ENCODE measurements at places on chromosomes 2 and 18.

GRCh38 chr2:27306573-27307286 is 1.5 kb downstream of the UCN start:
- DNase-seq, result peak; percentile 18

GRCh38 chr2:70903641-70904340 is 31.9 kb upstream of the ATP6V1B1 start:
- DNase-seq, result no peak

DNA sequence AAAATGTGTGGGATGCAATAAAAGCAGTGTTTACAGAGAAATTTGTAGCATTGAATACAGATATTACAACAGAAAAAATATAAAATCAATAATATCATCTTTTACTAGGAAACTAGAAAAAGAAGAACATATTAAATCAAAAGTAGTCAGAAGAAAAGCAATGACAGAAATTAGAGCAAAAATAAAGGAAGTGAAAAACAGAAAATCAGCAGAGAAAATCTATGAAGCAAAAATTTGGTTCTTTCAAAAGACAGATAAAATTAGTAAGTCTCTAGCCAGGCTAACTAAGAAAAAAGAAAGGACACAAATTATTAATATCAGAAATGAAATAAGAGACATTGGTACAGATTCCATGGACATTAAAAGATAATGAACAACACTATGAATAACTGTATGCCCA is 212.0 kb upstream of the MGAT5 start:
- no peak for DNase-seq

GRCh38 chr18:67636597-67637385 is 120.3 kb upstream of the DSEL start:
- DNase-seq, result no peak

- no peak for DNase-seq
These were observed 31.7 kb downstream of the LRP2 start for GRCh38 chr2:169330555-169331198.

- no peak for DNase-seq
These were observed 50.3 kb downstream of the SETBP1 start for GRCh38 chr18:44730803-44731529.

GRCh38 chr2:202036601-202037037 is 3.0 kb downstream of the FZD7 start:
- DNase-seq, result no peak

- DNase-seq, result no peak
These were observed 46.1 kb downstream of the TACR1 start for GRCh38 chr2:75153221-75153620.

GRCh38 chr2:226671141-226671676 is 128.4 kb downstream of the IRS1 start:
- no peak for DNase-seq

- DNase-seq, result no peak
These were observed 80.2 kb upstream of the SNTG2 start for GRCh38 chr2:870426-870825.

- DNase-seq, result no peak
These were observed 464.0 kb downstream of the EIPR1 start for GRCh38 chr2:2913601-2914120.
